ENCODE measurements at places on chromosomes 5 and 9.

DNA sequence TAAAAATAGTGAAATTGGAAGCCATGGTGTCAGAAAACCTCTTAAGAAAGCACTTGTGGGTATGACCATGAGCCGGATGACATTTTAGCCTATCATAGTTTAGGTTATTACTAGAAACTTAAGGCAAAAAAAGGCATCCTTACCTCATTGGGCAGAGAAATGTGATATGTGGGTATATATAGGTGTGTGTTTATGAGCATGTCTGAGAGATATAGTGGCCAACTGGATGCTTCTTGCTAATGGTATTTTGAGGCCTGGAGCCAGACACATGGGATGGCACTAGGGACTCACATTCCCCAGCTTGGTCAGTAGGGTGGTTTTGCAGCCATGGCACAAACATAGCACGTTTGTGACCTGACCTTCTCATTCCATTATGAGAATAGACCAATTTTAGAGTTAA is 295.6 kb upstream of the MEF2C start:
- no peak for DNase-seq

DNA sequence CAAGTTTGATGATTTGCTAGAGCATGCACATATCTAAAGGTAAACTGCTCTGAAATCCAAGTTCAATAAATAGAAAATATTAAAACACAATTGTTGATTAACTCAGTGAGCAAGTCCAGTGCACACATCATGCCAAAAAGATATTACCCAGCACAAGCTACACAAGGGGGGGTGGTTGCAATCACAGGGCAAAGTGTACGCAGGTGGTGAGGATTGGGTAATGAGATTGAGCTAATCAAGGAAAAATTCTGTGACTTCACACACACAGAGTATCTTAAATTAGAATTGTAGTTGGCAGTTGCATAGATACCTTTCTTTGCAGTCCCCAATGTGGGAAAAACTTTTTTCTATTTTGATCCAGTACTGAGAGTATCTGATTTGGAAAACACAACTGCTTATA is 156.1 kb upstream of the NTRK2 start:
- DNase-seq: no peak

- no peak for DNase-seq
Observed at GRCh38 chr9:137604345-137605086, 970 bp upstream of the ARRDC1 start.

- DNase-seq: no peak
Observed at GRCh38 chr9:116643691-116644090, 43.4 kb upstream of the TRIM32 start.

DNA sequence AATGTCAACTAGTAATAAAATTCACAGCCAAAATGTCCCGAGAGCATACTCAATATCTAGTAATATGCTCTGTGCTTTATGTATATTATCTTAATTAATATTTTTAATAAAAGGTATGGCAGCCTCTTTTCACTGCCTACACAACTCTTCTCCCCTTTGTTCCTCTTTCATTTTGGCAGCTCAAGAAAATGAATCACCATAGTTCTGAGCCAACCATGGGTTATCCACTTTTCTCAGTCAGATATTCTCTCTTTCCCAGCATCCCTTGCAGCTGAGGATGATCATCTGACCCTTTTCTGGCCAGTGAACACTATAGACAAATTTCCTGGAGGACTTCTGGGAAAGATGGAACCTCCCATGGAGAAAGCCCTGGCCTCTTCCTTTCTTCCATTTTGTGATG is 8.2 kb upstream of the DOCK8 start:
- DNase-seq: no peak

- no peak for DNase-seq
Observed at GRCh38 chr9:1152171-1152570, 102.0 kb downstream of the DMRT2 start.

DNA sequence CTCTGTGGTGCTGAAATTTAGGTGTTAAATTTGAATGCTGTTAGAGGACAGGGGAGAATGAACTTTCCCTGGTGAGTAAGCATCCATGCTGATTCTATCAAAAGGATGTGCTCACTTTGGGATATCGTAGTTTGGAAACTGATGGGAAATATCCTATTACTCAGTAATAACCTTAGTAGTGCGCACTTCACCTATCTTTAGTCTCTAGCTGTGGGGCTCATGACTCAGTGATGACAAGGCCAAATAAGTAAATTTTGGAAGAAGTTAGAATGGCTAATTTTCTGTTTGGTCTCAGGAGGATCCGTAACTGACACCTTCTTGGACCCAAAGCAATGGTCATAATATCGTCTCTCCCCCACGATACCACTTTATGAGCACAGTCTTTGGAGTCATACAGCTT is 448.4 kb downstream of the PSAT1 start:
- no peak for DNase-seq

DNA sequence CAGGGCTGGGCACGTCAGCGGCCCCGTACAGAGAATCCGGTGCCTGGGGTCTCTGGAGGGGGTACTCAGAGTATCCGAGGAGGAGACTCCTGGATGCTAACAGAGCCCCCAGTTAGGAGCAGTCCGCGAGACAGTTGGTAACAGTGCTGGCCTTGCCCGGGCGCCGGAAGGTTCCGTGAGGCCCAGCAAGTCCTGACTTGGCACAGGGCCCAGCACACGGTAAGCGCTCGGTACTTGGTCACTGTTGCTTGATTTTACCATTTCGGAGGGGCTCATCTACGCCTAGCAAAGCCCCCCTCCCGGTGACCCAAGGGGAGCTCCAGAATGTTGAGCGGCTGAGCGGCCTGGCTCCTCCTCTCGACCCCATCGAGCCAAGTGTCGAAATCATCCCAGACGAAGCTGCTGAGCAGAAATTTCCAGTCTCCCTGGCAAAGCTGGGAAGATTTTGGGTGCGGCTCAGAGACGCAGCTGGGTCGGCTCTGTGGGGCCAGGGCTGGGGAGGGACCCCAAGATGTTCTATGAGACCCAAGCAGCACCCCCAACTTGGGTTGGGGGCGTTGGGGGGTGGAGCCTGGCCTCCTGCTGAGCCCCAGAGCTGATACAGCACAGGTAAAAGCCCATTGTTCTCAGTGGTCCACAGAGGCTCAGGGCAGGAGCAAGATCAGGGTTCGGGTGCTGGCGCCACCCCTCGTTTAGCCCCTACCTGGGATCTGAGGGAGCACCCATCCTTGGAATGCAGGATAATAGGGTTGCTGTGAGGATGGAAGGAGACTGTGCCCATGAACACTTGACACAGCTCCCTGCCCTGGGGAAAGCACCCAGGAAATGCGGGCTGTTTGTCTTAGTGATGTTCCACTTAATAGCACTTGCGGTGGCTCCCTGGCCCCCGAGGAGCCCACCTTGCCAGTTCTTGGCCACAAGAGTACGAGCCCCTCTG is 137.2 kb downstream of the C9orf50 start:
- peak; percentile 42 for DNase-seq

All from hippocampal formation (tissue), 2 donors.